ENCODE measurements at places on chromosomes 4 and X.
A peak's percentile ranks its signal among the peaks of the same experiment; 100 is the strongest.

DNA sequence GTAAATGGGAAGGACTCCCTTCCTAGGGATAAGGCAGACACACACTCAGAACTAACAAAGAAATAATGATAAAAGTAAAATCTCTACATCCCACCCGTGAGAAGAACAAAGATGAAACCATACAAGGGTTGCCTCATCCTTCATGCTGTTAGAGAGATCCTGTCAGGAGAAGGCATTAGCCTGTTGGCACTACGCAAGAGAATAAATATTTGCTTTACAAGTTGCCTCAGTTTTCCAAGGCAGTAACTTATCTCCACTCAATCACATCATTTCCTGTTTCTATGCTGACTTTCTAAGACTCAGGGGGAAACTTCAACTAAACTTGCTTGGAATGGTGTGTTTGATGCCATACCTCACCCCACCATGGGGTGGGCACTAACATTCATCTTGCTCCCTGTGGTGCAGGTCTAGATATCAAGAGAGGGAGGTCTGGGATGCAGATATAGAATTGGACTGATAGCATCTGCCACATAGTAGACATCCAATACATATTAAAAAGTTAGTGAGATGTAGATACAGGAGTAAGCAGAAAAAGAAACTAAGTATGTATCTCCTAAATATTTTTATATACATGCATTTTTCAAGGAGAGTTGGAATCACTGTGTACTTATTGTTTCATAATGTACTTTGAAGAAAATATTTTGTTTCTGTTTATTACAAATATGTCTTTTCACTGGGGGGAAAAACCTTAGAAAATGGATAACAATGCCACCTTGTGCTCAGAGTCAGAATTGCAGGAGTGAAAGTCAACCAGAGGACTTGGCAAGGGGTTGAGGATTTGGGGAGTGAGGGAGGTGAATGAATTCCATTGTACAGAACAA, 57.2 kb upstream of the BEX4 start:
- DNase-seq: peak; percentile 5

- no peak for DNase-seq
Measured at GRCh38 chr4:6601661-6602250, 26.8 kb downstream of the MAN2B2 start.

DNA sequence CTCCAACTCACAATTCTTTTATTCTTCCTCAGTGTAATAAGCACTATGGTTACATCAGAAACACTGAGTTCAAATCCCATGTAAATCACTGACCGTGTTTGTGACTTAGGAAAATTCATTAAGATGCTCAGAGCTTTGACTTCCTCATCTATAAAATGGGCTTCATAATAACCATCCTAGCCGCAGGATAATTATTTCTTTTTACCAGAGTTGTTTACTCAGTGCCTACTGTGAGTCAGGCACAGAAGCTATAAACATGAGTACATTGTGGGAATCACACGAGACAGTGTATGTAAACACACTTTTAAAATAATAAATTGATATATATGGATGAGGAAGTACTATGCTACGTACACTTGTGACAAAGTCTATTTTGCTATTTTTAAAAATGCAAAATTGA, 296.3 kb upstream of the TENM3 start:
- DNase-seq: no peak

GRCh38 chrX:4805502-4805901, 1092.1 kb upstream of the PRKX start:
- DNase-seq: no peak

DNA sequence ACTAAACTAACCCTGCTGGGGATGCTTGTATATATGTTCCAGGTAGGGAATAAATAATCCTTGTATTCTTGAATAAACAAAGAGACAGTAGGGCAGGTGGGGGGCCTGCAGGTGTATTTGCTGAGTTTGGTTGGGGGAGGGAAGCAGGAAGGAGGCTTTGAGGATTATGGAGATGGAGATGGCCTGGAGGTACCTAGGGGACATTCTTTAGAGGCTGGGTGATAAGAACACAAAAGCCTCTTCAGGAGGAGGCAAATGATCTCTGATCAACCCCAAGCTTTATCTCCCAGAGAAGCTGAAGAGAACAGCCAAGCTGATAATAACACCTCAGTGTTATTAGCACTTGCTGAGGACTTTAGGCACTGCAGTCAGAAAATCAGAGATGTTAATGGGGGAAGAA, 187.7 kb downstream of the MGST2 start:
- DNase-seq: no peak

DNA sequence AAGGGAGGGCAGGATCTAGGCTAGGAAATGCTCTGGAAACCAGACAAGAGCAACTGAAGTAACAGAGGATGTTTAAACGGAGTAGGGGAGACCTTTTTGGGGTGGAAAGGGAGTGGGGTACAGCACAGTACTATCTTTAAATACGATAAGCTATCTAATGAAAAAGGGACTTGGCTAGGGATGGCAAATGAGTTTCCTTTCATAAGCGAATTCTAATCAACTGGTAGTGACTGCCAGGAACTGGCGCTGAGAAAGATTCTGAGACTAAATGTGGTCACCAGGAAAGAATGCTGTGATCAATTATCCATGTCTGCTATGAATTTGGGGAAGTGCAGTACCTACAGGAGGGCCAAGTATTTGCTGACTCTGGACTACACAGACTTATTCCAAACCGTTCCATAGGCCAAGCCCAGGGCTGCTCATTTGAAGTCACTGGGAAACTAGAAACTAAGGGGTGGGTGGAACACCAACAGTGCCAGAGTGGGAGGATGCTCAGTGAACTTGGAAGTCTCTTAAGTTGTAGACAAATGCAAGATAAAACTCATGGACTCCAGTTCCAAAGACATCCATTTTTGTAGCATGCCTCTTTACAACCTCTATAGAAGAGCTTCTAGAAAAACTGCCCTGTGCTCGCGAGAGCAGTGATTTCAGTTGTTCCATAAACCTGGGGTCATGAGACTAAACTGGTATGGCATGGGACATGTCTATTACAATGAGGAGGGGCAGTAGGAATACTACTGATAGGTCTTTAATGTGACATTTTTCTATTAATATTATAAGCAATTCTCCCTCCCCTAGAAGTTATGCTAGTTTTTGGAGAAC, 2.0 kb downstream of the TRAPPC2 start:
- DNase-seq: no peak

- no peak for DNase-seq
Measured at GRCh38 chr4:66186095-66186494, 515.8 kb upstream of the EPHA5 start.
